Vagina (tissue), 2 donors: ENCODE measurements at places on chromosomes 16 and 17.

DNA sequence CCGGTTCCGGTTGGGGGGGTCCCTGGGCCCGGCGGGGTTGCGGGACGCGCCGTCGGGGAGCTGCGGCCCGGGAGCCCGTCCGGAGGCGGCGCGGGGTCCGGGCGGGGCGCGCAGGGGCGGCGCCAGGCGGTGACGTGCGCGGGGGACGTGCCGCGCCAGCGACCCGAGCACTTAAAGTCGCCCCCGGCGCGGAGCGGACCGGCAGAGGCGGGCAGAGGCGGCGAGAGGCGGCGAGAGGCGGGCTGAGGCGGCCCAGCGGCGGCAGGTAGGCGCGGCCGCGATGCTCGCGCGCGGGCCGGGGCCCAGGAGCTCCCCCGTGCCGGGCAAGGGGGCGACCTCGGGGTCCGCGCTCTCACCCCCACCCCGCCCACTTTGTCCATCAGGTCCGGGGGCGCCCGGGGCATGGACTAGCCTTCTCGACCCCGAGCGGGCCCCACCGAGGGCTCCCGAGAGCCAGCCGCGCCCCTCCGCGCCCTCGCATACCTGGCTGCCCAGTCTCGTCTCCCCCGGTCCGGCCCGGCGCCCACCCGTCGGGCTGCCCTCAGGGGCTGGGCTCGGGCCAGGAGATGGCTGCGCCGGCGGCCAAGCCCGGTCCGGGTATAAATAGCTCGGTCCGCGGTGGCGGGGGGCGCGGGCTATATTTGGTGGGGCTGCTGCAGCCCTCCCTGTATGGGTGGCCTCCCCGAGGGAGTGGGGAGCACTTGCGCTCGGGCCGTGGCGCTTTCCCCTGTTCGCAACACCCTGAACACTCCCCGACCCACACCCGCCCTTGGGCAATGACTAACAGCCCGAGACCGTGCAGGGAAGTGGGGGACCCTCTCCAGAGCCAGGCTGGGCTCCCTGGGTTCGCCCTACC lies at the start of gene SLC16A3:
SLC16A3 (plus strand) TSS at position 201 of the 856 bp plus-strand sequence. CDS start 6,967 bp downstream, outside the sequence.
- no peaks in the 10 kb centered on the region for H3K27me3 ChIP-seq
- H3K4me3 ChIP-seq, result peak within 1 kb of the TSS; percentile 53
- H3K36me3 ChIP-seq, result no peaks in the 10 kb centered on the region

GRCh38 chr17:57636985-57637665 lies 108.0 kb downstream of the CCDC182 start:
- no peaks in the 10 kb centered on the region for H3K27me3 ChIP-seq
- H3K4me3 ChIP-seq, result no peak overlapping the region
- no peak overlapping the region for H3K27ac ChIP-seq
- no peak for DNase-seq
- no peaks in the 10 kb centered on the region for H3K36me3 ChIP-seq

GRCh38 chr16:616733-617586 lies 13.8 kb upstream of the WFIKKN1 start:
- H3K4me3 ChIP-seq, result no peak overlapping the region
- H3K27me3 ChIP-seq, result no peaks in the 10 kb centered on the region
- H3K36me3 ChIP-seq, result no peaks in the 10 kb centered on the region
- no peak for DNase-seq
- H3K4me1 ChIP-seq, result peaks cover 20% of the 10 kb centered on the region
- no peak overlapping the region for H3K27ac ChIP-seq

DNA sequence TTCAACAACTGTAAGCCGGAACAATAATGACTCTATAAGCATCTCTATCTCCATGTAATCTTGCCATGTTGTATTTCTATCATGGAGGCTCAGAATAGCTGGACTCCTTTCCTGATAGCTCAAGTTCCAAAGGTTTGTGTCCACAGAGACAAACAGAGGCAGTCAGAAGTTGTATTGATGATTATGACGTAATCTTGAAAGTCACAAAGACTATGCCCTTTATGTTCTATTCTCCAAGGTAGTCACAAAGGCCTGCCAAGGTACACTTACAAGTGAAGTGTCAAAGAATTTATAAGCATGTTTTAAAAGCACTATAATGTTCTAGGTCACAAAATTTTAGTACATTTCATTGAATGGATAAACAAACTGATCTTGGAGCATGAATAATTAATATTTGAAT lies 542.2 kb downstream of the CDH11 start:
- H3K4me1 ChIP-seq, result no peaks in the 10 kb centered on the region
- H3K27me3 ChIP-seq, result no peaks in the 10 kb centered on the region
- no peaks in the 10 kb centered on the region for H3K36me3 ChIP-seq
- no peak overlapping the region for H3K27ac ChIP-seq

GRCh38 chr16:59164461-59164860 lies 430.3 kb upstream of the GOT2 start:
- no peaks in the 10 kb centered on the region for H3K4me1 ChIP-seq
- no peak for DNase-seq
- no peaks in the 10 kb centered on the region for H3K36me3 ChIP-seq
- H3K4me3 ChIP-seq, result no peak overlapping the region
- H3K27me3 ChIP-seq, result no peaks in the 10 kb centered on the region

- no peaks in the 10 kb centered on the region for H3K27me3 ChIP-seq
- peaks cover 39% of the 10 kb centered on the region for H3K36me3 ChIP-seq
- H3K4me3 ChIP-seq, result no peak overlapping the region
- H3K4me1 ChIP-seq, result peaks cover 18% of the 10 kb centered on the region
Measured at GRCh38 chr17:50363217-50364060, 9.5 kb downstream of the MRPL27 start.
